ENCODE measurements at places on chromosomes 16 and 17.

DNA sequence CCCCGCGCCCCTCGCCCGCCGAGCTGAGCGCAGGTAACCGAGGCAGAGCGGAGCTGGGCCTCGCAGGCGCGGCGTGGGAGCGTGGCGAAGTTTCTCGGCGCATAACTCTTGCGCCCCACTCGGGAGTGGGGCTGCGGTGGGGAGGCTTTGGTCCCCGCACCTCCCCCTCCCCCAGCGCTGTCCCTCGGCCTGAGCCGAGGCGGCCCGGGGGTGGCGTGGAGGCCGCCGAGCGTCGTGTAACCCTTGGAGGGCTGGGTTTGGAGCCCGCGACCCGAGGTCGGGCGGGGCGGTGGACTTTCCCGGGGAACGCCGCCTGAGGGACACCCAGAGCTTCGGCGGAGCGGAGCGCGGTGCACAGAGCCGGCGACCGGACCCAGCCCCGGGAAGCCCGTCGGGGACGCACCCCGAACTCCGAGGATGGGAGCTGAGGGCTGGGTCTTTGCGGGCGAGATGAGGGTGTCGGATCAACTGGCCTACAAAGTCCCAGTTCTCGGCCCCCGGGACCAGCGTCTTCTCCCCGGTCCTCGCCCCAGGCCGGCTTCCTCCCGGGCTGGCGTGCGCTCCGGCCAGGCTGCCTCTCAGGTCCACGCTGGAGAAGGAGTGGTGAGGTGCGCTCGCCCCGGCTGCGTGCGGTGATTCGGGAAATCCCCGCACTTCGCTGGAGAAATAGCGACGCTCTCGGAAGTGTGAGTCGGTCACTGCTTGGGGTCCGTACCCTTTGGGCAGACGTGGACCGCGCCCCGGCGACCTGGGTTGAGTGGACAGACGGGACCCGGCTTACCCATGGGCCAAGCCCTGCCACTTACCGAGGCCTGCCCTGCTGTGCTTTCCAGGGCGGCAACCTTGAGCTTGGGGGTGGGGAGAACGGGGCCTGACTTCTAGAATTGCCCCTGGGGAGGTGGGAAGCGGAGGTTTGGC, 168.4 kb downstream of the RAB11FIP4 start:
- DNase-seq, result no peak

DNA sequence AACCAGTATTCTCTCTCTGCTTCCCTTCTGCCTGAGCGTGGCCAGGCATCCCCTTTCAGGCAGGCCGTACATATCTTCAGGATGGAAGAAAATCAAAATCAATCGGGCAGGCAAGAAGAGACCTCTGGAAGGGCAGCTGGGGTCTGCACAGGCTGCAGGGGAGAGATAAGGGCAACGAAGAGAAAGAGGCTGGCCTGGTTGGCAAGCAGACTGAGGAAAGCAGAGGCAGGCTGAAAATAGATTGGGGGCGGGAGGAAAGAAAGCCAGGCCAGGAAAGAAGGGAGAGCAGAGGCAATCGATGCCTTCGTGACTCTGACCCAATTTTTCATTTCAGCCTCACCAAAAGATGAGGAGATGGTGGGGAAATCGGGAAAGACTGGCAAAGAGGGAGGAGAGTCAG, 18.1 kb downstream of the PIPOX start:
- no peak for DNase-seq

- DNase-seq, result no peak
Observed at GRCh38 chr16:21276090-21276489, 2.0 kb downstream of the CRYM start.

DNA sequence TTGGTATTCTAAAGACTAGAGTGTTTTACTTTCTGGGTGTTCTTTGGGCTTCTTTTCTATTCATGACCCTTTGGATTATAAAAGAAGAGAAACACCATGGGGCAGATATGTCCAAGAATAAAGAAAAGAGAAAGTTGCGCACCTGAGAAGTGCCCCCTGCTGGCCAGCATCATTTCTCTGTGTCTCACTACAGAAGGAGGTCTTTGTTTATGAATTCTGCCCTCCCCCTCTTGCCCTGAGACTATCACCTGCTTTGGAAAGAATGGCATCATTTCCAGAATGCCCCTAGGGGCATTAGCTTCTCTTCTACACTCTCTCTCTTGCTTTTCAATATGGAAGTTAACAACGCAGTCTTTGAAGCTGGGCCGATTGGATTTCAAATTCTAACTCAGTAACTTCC, 45.0 kb downstream of the CDH13 start:
- no peak for DNase-seq

- DNase-seq, result no peak
Observed at GRCh38 chr16:28534542-28535373, 4.0 kb downstream of the NUPR1 start.

DNA sequence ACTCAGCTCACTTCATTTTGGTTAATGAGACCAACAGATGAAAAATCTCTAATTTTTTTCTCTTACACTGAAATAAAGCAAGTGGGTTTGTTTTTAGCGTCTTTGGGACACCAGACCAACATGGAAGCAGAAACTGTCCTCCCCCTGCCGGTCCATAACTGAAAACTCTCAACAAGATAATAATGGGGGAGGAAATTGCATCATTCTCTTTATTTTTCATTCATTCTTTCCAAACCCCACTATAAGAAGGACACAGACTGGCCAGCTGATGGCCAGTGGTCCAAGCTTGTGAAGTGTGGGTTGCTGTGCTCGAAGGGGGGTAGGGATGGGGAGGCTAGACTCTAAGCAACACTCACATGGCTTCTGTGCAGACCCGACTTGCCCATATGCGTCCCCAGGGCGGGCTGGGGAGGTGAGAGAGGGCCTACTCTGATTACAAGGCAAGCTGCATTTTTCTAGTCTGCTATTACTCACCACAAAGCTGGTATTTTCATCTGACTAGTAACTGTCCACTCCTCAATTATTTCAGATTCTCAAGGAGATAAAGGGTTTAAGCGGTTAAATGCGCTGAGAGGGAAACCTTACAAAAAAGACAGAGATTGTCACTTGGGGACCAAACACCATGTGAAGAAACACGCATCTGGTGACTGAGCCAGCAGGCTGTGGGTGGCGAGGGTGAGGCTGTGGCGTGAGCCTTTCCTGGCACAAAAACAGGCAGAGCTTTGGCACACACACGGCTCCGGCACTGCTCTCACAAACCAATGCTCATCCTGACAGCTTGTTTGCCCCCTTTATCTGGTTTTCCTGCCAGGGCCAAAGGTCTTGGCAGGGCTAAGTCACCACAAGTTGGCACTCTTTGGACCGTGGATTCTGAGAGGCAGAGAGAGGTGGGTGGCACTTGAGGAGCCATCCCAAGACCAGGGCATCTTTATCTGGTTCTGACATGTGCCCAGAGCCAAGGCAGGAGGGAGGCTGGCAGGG, 38.2 kb downstream of the MARF1 start:
- no peak for DNase-seq

DNA sequence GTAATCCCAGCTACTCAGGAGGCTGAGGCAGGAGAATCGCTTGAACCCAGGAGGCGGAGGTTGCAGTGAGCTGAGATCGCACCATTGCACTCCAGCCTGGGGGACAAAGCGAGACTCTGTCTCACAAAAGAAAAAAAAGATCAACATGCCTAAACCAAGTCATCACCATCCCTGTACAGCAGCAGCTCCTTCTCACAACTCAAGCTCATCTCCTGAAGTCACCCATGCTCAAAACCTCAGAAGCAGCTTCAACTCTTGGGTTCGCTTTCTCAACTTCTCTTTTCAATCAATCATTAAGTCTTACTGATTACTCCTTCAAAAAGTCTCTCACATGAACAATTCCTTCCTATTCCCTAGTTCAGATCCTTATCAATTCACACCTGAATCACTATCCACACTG, 31.3 kb downstream of the PHLPP2 start:
- DNase-seq, result no peak
